ENCODE measurements at places on chromosomes 13 and 19. TPM values are rescaled to one million over a fixed set of nuclear protein-coding genes. Genes with fewer than 3 reads are reported as not detected.

The ETV2 gene
- 0.84 TPM for polyA plus RNA-seq

The TUBA3C gene
- polyA plus RNA-seq: 0.05 TPM

The C13orf46 gene
- polyA plus RNA-seq: 0.96 TPM

The CBARP gene
- 4.8 TPM for polyA plus RNA-seq

The NKG7 gene
- not detected for polyA plus RNA-seq

The PDX1 gene
- polyA plus RNA-seq: not detected

The NLRP7 gene
- polyA plus RNA-seq: not detected

The MATK gene
- not detected for polyA plus RNA-seq

The C19orf38 gene
- polyA plus RNA-seq: 0.15 TPM

The SELENOV gene
- polyA plus RNA-seq: 0.11 TPM

The SPTBN4 gene
- 3.1 TPM for polyA plus RNA-seq

The GIPR gene
- 1.4 TPM for polyA plus RNA-seq

The ZNF135 gene
- polyA plus RNA-seq: 0.54 TPM

The EIF3K gene
- polyA plus RNA-seq: 484 TPM

The ZNF160 gene
- polyA plus RNA-seq: 10.1 TPM

The DLL3 gene
- polyA plus RNA-seq: 4.7 TPM

The CCNA1 gene
- 0.21 TPM for polyA plus RNA-seq

The NLRP4 gene
- 0.02 TPM for polyA plus RNA-seq

The ZNF534 gene
- polyA plus RNA-seq: not detected

DNA sequence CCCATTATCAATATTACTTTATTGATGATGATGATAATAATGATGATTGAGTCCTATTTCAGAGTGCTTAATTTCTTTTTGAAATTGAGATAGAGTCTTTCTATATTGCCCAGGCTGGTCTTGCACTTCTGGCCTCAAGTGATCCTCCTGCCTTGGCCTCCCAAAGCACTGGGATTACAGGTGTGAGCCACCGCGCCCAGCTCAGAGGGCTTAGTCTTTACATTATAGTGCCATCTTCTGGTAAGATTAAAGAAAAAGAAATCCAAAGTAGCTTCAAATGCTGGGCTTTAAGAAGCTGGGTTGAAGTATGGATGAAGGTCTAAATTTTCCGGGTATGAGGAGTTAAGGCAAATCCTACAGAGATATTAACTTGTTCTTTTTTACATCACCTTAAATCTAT, 3.4 kb upstream of the ZNF333 start:
- no peak for DNase-seq

- no peak for DNase-seq
Measured at GRCh38 chr13:52949742-52950141, 78.9 kb upstream of the OLFM4 start.

DNA sequence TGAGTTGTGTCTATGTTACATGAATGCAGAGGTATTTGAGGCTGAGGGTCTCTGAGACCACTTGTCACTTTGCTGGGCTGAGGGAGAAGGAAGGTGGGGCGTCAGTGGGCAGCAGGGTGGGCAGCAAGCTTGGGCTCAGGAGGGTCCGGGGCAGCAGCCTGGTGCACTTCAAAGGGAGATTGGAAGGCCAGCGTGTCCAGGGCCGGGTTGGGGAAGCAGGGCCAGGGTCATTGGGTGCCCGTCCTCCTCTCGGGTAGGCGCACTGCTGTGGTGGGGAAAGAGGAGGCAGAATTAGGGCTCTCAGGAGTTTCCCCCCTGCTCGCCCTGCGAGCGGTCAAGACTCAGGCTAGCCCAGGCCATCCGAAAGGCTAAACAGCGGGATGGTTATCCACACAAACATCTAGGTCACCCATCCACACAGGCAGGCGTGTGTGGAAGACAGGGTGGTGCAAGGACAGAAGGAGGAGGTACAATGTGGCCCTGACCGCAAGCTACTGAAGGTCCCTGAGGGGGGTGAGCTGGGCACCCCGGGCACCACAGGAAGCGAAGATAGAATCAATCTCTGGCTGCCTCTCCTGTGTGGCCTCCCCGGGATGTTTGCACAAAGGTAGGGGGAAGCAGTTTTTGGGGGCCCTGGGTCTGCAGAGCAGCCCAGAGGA, 37.7 kb downstream of the MYO9B start:
- DNase-seq: no peak

GRCh38 chr19:34793565-34793964, 20.6 kb upstream of the ZNF599 start:
- DNase-seq: no peak

GRCh38 chr13:38941353-38941945, 49.2 kb downstream of the STOML3 start:
- DNase-seq: no peak

DNA sequence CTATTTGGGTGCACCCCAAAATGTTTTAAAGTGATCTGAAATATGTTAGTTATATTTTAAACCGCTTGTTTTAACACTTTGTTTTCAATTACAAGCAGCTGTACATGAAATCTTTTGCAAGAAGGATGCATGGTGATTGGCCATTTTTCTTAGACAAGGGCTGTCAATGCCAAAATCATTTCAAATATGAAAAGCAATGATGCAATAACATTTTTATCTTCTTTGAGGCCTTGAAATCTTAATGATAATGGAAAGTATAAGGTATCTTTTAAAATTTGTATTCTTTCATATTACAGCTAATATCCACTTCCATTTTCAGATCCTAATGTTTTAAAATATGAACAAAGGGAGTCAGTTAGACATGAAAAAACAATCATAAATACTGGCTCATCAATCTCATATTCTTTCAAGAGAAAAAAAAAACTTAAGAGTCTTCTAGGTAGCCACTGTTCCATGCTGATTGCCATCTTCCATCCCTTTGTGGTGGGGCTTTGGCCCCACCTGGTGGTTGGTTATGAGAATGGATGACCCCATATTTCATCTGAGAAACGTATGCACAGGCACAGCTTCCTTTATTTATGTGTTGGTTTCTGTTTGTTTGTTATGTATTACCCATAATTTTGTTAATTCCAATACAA, 330.3 kb upstream of the MIR17HG start:
- DNase-seq: peak; percentile 67

GRCh38 chr13:52446265-52446664, 4.2 kb downstream of the VPS36 start:
- DNase-seq: no peak

GRCh38 chr19:40671404-40671803, 19.0 kb downstream of the NUMBL start:
- no peak for DNase-seq

- no peak for DNase-seq
Measured at GRCh38 chr19:14218620-14219330, 12.8 kb upstream of the ADGRL1 start.

DNA sequence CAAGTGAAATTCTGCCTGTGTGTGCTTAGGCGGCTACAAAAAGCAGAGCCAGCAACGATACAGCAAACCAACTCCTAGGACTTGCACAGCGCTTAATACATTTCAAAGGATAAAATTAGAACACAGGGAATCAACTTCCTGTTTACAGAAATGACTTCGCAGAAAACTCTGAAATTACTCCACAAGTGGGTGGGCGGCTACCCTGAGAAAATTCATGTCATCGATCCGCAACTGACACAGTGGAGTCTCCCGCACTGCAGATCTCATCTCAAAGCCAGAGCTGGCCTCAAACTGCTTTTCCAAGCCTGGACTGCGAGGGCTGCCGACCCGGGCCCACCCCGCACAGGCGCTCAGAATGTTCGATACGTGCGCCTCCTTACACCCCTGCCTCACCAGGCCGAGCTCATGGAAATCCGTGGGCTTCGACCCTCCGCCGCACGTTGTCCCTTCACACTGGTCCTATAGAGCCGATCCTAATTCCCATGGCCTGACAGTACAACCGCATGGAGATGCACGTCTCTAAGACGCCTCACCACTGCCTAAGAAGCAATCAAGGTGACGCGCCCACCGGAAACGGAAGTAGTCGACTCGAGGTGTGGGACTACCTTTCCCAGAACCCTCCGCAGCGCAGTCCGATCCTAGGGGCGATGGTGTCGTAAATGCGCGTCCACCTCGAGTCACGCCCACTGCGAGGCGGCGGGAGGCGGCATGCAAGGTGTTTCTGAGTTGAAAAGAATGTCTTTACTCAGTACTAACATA, at the start of gene ZNF229:
ZNF229 (minus strand) TSS at position 557 of the 759 bp plus-strand sequence. CDS start 5,625 bp downstream, outside the sequence.
- peak; percentile 87 for DNase-seq

DNA sequence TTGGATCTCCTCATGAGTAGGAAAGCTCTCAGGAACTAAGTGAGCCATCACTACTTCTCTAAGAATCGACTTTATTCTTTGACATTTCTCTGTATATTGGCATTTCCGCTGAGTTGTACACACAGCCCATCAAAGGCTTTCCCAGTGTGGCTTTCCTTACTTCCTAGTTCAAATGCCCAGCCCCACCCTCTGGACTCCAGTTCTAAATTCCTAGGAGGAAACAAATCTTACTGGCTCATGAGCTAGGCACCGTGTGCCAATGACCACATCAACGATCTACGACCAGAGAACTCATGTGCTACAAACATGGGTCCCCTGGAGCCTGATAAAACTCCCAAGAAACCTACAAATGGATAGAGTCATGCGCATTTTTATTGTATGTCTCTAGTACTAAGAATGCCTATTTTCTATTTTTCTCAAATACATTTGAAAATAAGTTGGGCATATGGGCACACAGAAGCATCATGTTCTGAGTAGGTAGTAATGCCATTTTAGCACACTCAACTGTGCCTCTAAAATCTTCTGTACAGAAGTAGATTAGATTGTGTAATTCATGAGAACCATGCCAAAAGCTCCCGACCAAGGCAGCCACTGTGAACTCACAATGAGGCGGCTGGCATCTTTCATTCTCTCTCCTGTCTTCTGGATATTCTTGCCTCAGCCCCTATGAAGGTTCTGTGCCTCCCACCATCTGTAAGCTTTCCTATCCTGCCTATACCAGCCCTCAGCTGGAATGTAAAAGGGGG, 10.5 kb upstream of the RAP2A start:
- DNase-seq: no peak

DNA sequence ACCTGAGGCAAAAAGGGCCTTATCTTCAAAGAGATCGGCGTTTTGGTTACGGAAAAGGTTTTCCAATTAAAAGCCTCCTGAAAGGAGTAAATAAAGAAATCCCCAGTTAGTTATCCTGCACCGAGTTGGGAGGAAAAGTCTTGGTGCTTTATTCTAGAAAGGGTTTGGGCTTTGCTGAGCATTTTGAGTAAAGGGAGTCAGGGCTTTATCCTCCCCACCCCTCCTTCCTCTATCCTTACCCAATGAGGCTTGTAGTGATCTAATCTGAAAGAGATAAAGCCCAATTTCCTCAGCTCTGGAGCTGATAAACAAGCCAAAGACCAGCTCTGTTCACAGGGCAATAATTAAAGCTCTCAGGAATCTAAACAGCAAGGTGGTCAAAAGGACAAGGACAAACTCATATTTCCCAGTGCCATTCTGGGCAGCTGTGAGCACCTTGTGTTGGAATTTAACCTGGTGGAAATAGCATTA, 188.9 kb upstream of the TSC22D1 start:
- peak; percentile 45 for DNase-seq

DNA sequence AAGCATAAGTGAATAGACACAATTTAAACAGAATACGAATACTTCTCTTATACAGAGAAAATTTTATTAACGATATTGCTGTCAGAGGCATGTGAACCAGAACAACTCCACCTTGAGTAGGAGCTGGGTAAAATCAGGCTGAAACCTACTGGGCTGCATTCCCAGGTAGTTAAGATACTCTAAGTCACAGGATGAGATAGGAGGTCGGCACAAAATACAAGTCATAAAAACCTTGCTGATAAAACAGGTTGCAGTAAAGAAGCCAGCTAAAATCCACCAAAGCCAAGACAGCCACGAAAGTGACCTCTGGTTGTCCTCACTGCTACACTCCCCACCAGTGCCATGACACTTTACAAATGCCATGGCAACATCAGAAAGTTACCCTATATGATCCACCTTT, 49.2 kb upstream of the TRPC4 start:
- no peak for DNase-seq

GRCh38 chr13:113109151-113110047, 3.8 kb downstream of the F7 start:
- DNase-seq: no peak

GRCh38 chr19:49069026-49069425, 3.5 kb downstream of the KCNA7 start:
- DNase-seq: no peak

GRCh38 chr19:41330946-41331678, 21.1 kb downstream of the CCDC97 start:
- DNase-seq: peak; percentile 71

DNA sequence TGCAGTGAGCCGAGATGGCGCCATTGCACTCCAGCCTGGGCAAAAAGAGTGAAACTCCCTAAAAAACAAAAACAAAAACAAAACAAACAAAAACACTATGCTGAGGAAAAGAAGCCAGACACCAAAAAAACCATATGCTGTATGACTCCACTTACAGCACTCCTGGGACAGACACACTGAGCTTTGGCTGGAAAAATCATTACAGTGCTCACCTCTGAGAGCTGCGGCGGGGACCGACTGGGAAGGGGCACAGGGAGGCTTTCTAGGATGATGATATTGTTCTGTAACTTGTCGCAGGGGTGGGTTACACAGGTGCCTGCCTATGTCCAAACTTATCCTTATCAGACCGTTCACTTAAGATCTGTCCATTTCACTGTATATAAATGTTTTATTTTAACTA, 7.8 kb downstream of the PNMA8A start:
- no peak for DNase-seq

- DNase-seq: no peak
Measured at GRCh38 chr13:65500481-65500880, 1729.7 kb downstream of the PCDH9 start.

- DNase-seq: no peak
Measured at GRCh38 chr19:7665076-7665475, 3.8 kb upstream of the RETN start.

GRCh38 chr19:17135001-17135853, 59.6 kb downstream of the MYO9B start:
- DNase-seq: peak; percentile 87

DNA sequence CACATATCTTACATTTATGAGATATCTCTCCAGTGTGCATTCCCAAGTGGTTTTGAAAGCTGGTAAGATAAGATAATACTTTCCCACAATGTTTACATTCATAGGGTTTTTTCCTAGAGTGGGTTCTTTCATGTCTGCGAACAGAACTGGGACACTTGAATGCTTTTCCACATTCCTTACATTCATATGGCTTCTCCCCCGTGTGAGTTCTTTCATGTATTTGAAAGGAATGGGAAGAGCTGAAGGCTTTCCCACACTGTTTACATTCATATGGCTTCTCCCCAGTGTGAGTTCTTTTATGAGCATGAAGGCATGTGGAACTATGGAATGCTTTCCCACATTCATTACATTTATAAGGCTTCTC, 19.7 kb downstream of the ZNF433 start:
- DNase-seq: no peak

- no peak for DNase-seq
Measured at GRCh38 chr19:44530777-44531176, 1.3 kb upstream of the CEACAM20 start.

DNA sequence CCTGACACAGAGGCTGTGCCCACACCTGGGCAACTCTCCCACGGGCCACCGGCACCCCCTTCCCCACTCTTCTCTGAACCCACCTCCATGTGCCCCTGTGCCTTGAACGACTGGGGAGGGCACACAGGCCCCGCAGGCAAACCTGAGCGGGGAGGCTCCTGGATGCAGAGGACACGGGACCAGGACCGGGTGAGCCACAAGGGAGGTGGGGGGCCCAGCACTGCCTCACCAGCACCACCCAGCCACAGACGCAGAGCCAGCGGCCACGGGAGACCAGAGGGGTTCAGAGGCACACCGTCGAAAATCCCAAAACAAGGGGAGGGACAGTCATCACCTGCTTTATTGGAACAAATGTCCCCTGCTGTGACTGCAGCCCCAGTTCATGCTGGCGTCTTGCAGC, 49.4 kb downstream of the STK24 start:
- no peak for DNase-seq

- DNase-seq: no peak
Measured at GRCh38 chr19:13078381-13078780, 24.3 kb downstream of the LYL1 start.

All from SK-N-SH (cell line).